ENCODE measurements at places on chromosomes 1 and 21.
A peak's percentile ranks its signal among the peaks of the same experiment; 100 is the strongest.

- ATAC-seq: peak; percentile 15
Measured at GRCh38 chr1:93180723-93181613, at the start of gene CCDC18. Gene CCDC18, plus strand, starts transcription at chr1:93180724. Its CDS starts 2,638 bp downstream, at chr1:93183362.

DNA sequence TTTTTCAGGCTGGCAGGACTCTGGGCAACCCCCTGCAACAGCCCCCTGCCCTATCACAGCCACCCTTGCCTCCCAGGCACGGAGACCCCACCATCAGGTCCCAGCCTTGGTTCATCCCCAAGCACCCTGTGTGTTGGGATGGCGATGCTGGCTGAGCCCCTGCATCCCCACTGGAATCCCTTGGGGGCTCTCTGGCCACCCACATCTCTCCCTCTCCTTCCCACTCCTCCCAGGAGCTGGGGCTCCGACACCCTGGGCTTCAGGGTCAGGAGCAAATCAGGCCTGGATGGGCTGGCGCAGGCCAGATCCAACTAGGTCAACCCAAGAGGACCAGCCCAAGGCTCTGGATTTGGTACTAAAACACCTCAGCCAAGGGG, 25.9 kb downstream of the COL6A1 start:
- no peak for ATAC-seq

GRCh38 chr1:89069951-89070350, 4.9 kb upstream of the GBP1 start:
- no peak for ATAC-seq

DNA sequence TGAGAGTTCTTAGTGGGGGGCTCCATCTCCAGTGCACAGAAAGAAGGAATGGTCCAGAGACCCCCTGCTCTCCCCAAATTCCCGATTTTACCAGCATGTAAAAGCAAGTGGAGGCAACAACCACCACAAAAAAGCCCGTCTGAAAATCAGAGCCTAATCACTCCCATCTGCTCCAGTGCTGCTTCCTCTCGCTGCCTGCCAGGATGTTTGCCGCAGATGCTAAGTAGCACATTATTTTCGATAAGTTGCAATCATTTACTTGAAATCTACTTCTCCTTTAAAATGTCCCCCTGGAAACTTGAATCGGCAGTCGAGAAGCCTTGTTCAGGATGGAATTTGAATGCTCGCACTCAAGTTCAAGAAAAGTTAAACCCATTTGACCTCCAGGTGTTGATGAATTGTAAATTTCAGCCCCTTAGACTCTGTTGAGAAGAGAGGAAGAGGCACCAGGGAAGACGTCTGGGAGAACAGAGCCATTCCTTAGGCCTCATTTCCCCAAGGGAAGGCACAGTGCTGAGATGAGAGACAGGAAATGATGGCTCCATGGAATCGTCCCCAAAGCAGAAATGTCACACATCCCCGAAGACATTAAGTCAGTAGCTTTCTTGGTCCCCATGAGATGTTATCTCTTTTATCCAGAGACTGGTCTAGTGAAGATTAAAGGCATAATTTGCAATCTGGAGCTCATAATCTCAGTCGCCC, 221.3 kb downstream of the PBX1 start:
- ATAC-seq: no peak

GRCh38 chr21:41560661-41561158, 52.8 kb upstream of the TMPRSS2 start:
- ATAC-seq: peak; percentile 11

GRCh38 chr1:98352378-98352777, 309.1 kb upstream of the SNX7 start:
- ATAC-seq: no peak

DNA sequence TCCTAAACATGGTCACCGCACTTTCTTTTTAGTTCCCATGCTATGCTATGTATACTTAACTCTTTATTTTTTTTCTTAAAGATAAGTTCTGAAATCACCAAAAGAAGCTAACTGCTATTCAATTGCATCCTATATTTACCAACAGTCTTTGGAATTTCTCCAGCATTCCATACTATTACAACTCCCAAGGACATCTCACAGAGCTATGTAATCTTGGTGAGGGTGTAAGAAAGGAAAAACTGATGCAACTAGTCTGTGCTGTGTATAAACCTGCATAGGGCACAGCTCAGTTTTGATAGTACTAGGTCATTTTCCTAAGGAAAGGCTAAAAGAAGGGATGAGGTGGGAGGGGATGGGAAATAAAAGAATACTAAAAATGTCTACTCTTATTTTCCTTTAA, 78.0 kb downstream of the PTPN14 start:
- ATAC-seq: no peak

- no peak for ATAC-seq
Measured at GRCh38 chr1:177249231-177249630, 78.5 kb downstream of the BRINP2 start.

DNA sequence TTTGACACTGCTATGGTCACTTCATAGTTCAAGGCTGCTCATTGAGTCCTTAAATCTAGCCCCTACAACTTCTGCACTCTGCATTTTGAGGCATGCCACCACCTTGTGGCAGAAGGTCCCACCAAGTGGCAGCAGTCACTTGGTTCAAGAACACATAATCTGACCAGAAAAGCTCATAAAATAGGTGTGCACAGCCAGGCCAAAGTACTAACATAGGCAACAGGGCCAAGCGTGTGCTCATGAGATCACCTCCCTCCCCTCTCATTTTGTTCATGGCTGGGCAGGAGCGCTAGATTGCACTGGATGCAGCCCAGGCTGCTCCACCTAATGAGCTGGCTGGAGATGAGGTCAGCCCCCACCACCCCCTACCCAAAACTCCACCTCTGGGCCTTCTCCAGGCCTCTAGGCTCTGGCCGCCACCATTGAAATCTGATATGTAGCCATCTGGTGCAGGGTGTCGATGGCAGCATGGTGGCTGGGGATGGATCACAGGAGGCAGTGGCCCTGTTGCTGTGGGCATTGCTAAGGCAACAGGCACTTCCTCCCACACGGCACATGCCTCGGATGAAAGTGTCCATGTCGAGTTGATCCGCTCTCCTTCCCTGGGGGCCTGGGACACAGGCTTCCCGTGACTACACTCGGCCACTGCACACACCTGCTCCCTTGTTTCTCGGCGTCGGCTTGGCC, 193.2 kb downstream of the TRABD2B start:
- no peak for ATAC-seq

- ATAC-seq: no peak
Measured at GRCh38 chr1:59100708-59101374, 196.1 kb upstream of the FGGY start.

DNA sequence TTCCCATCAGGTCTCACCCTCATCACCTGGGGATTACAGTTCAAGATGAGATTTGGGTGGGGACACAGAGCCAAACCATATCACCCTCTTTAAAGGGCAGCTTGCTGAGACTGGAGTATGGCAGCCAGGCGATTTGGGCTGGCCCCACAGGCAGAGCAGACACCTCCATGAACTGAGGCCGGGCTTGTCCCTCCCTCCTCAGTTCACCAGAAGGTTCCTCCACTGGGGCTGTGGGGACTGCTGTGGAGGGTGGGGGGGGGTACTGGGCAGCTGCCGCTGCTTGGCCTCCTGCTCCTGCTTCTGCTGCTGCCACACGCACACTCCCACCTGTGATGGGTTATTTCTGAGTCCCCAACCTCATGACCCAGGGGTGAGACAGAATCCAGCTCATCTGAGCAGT, 53.9 kb upstream of the PDE9A start:
- no peak for ATAC-seq

- ATAC-seq: no peak
Measured at GRCh38 chr1:180188684-180189175, 34.1 kb downstream of the QSOX1 start.

DNA sequence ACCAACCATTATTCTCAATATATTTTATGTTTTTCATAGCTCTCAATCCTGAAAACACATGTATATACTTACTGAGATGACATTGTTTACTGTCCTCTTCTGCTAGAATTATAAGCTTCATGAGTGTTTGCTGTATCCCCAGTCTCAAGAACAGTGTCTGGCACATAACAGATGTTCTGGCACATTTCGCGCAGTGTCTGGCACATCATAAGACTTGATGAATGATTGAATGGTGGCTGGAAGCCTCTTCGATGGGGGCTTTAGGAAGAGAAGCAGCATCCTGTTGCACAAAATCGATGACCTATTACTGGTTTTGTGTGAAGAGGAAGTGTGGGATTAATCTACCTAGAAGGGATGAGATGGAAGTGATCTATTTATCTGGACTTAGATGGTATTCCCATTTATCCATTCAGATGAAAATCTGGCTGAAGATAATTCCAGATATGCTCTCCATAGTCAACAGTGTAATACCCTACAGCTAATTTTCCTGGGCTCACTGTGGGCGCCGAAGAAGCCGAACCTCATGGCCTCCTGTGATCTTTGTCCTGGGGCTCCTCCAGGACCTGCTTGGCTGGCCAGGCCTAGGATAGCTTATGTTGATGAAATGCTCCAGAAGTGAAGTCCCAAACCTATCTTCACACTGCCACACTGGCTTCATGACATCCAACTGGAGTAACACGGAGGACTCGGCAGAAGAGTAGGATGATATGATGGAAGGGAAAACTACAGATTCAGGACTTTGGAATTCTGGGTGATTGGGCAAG, 26.5 kb downstream of the CD34 start:
- no peak for ATAC-seq

DNA sequence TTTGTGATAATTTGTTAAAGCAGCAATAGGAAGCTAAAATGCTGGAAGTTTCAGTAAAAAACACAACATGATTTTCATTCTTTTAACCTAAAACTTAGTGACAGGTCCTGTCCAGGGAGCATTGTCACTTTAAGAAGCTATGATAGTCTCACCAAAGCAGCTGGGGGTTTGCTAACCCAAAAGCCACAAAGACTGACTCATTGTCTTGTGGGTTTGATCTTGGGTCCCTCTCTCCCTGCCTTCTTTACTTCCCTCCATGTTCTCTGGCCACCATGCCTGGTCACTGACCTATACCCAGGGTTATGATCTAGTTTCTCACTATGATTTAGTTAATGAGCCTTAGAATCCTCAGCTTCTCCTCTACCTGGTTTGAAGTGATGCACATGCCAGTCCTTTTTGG, 213.5 kb upstream of the PTGFR start:
- no peak for ATAC-seq

DNA sequence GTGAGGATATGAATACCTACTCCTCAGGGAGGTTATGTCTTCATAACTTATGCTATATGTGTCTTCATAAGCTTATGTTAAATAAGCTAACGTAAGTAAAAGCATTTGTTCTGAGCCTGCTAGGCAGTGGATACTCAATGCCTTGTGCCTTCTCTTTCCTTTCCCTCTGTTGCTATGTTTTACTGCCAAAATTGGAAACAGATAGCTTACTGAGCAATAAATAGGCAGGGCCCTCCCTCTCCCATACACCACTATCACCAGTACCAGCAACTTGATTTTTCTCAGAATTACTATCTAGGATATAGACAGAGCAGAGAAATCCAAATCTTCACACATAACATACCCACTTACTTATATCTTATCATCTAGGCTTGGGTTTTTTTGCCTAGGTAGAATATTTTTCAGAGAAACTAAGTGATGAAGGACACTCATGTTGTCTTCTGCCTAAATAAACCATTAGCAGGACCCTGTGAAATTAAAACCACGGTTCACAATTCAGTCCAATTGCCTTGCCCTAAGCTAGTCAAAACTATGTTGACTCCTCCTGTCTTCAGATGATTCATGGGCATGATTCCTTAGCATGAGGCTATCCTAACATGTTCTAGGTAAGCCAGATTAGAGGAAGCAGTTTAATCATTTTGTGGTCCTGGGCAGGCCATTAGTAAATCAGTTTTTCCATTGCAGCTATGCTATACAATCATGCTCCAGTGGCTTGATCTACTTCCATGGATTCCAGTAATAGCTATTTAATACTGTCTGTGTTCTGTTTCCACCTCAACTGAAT, 15.9 kb upstream of the LRRC8C start:
- peak; percentile 81 for ATAC-seq

DNA sequence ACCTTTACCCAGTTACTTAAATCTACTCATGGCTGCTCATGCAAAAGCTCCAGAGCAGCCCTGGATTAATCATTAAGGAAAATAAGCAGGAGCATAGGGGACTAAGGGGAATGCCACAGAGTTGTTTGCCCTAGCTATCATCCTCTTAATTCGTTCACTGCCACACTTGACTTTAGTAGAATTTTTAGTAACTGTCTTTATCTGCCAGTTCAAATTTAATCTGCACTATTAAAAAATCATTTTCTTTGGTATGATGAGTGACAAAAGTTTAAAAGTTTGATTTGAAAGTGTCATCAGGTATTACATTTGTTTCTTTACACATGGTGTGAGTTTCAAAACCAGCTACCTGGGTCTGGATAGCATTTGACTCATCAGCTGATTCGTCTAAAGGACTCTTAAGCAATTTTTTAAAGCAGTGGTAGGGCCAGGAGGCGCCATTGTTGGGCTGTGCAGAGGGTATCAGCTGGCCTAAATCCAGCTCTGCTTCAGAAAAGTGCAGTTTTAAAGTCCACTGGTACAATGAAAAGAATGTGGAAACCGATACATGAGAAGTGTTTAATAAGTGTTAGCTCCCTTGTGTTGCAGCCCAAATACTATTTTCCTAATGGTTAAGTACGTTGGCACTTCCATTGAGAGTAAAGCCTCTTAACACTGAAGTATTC, 69.9 kb upstream of the DR1 start:
- no peak for ATAC-seq

DNA sequence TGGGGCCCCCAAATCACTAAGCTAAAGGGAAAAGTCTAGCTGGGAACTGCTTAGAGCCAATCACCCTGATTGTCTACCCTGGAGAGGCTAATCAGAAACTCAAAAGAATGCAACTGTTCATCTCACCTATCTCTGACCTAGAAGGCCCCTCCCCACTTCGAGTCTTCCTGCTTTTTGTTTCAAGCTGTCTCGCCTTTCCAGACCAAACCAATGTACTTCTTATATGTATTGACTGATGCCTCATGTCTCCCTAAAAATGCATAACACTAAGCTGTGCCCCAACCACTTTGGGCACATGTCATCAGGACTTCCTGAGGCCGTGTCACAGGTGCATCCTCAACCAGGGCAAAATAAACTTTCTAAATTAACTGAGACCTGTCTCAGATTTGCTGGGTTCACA, 209.5 kb downstream of the APP start:
- no peak for ATAC-seq

- no peak for ATAC-seq
Measured at GRCh38 chr1:184499616-184500015, 112.8 kb downstream of the C1orf21 start.

All from esophagus mucosa (tissue), 1 donor.